ENCODE measurements at places on chromosomes 12 and 14.

DNA sequence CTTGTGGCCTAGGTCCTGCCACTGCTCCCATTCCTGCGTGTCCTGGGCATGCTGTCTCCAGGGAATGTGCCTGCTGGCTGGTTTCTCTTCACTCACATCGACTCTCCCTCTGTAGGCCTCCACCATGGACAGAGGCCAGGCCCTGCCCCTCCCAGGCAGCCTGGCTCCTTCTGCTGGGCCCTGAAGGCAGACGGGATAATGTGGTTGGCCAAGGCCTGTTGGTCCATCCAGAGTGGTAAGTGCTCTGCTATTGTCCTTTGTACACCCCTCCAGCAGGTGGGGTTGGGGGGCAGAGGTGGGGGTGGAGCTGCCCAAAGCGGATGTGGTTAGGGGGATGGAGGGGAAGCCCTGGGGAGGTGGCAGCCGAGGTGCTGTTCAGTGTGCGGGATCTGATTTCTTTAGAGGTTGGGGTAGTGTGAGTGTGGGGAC, 9.5 kb upstream of the NR4A1 start:
- no peak for DNase-seq

DNA sequence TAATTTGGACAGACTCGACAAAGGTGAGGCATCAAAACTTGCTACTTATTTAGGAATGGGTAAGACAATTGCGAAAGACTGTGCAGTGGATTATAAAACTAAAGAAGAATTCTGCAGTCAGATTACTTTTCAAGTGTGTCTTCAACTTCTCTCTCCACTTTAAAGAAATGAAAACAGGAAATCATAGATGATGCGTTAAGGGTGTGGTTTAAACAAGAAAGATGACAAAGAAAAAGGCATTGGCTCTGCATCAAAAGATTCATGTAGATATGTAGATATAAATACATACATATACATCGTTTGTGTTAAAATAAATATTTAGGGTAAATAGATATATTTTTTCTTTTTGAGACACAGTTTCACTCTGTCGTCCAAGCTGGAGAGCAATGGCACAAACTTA, 74.6 kb upstream of the PARP11 start:
- DNase-seq = no peak

GRCh38 chr12:67433385-67434175, 164.4 kb downstream of the CAND1 start:
- DNase-seq = peak; percentile 65

DNA sequence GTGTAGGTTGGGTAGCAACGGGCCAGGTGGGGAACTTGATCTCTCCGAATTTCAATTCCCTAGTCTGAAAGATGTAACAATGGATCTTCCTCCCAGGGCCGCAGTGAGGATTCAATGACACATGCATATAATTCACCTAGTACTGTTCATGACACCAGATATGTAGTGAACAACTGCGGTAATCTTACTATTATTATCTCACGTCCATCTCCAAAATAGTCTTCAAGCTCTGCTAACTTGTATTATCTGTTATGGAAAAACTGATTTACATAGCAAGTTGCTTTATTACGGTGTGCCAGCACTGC, 26.4 kb downstream of the MOK start:
- no peak for DNase-seq

DNA sequence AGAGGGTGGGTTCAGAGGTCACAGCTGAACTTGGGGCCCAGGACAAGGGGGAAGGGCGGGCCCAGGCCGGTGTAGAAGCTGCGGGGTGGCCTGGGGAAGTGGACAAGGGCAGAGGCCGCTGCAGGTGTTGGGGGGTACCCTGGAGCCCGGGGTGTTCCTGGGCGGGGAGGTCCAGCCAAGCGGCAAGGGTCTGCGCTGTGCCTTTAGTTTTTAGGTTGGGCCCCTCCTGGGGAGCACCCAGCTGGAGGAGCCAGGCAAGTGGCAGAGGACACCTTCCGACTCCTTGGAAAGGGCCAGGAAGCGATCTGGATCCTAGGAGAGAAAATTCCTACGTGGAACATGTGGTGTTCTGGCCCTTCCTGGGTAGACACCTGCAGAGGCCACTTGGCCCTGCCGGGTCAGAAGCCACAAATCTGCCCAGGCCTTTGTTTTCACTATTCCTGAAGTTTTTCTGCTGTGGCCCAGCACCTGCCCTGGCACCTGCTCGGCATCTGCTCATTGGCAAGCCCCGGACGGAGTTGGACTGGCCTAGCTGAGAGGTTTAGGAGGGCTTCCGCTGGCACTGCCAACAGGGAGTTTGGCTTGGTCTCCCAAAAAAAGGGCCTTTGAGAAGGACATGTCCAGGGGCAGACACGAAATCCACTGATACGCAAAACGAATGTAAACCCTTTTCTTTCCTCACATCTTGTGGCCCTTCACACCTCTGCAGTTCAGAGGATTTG, 61.1 kb downstream of the SMUG1 start:
- DNase-seq = no peak

DNA sequence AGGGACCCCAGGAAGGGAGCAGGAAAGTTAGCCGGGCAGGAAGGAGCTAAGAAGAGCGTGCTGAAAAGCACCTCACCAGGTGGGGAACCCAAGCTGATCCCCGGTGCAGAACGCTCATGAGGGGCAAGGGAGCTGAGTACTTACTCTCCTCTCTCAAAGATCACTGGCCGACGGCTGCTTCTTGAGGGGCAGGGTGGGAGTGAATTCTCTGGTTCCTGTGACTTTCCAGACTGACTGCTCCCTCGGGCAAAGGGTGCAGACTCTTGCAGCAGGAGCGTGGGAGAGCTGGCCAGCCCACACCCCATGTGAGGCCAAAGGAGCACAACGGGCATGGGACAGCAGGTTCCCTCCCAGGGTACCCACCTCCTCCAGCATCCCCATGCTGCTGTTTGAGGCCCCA, 44.9 kb upstream of the DIO3 start:
- DNase-seq = no peak

GRCh38 chr12:84308211-84308610, 604.4 kb downstream of the SLC6A15 start:
- no peak for DNase-seq

GRCh38 chr12:76201758-76202157, 117.3 kb upstream of the NAP1L1 start:
- DNase-seq = peak; percentile 57

- DNase-seq = peak; percentile 87
Observed at GRCh38 chr12:48996794-48997718, 2.1 kb downstream of the DDN start.

GRCh38 chr12:131332224-131332623, 378.5 kb downstream of the ADGRD1 start:
- DNase-seq = no peak

GRCh38 chr14:92507174-92507768, 6.3 kb upstream of the RIN3 start:
- DNase-seq = no peak

GRCh38 chr12:26853303-26854030, 20.5 kb upstream of the ITPR2 start:
- DNase-seq = peak; percentile 76

- DNase-seq = peak; percentile 60
Observed at GRCh38 chr12:46524778-46525177, 152.2 kb upstream of the SLC38A2 start.

DNA sequence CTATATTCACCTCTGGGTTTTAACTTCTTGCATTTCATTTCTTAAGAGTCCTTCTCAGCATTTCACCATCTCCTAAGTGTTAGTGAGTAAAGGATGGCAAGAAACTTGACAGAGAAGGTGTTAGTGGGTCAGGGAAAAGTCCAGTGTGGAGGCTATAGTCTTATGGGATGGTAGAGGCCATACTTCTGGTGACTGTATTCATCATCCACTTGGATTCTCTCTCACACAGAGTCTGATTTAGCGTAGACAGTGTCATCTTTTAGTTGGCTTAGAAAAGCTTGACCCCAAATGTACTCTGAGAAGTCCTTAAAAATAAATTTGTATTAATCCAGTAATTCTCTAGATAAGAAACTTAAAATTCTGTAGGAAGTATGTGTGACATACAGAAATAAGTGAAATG, 232.4 kb upstream of the FBXO33 start:
- DNase-seq = no peak

GRCh38 chr14:26172396-26172795, 425.4 kb downstream of the NOVA1 start:
- no peak for DNase-seq

DNA sequence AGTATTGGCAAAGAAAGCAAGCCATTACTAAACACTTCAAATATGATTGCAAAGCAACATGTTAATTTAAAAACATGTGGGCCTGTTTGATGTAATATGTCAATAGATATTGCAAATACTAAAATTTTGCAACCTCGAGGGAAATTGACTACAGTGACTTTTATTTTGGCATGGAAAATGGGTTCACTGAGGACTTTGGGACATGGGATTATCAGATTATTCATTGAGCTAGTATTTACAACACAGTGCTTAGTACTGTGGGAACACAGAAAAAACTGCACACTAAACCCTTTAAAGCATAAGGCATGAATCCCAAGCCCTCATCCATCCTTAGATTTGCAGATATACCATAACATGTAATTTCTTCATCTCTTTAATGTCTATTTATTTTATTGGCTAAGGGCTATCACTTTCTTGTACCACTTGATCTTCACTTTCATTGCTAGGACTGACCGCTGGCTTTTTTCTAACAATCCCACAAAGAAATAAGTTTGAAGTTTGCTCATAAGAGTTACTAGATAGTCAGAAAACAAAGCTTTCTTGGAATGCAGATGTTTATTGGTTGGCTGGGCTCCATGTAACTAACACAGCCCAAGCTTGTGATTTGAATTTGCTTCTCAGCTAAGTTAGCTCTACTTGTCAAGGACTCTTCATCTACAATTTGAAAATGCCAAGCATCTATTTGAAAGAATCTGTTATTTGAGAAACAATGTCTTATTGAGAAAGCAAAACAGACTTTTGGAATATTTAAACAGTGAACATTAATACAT, 48.7 kb downstream of the PPFIBP1 start:
- peak; percentile 51 for DNase-seq

DNA sequence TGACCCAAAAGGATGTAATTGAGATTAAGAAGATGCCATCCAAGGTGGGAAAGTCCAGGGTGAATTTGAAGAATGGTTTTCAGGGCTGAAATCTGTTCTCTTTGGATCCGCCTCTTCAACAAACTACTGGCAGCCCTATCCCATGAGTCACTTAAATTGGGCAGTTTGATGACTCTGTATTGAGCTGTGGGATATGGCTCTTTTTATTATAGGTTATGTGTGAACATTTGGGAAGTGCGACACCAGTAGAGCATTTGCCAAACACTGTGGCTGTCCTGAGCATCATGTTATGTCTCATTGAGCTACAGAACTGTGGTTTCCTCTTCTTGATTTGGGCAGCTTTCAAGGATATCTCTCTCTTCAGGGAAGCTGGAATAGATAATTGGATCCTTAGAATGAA, 22.3 kb downstream of the IFT43 start:
- peak; percentile 26 for DNase-seq

DNA sequence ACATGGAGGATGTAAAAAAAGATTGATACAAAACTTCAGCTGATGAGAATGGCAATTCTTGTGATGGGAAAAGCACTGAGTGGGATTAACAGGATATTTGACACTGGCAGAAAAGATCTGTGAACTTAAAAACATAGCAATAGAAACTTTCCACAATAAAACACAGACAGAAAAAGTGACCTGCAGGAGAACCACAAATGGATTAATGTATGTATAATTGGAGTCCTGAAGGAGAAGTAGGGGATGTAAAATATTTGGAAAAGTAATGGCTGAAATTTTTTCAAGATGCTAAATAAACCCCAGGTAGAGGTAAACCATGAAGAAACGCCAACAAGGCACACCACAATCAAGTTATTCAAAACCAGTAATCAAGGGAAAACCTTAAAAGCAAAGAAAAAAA, 130.8 kb upstream of the C14orf180 start:
- DNase-seq = no peak

DNA sequence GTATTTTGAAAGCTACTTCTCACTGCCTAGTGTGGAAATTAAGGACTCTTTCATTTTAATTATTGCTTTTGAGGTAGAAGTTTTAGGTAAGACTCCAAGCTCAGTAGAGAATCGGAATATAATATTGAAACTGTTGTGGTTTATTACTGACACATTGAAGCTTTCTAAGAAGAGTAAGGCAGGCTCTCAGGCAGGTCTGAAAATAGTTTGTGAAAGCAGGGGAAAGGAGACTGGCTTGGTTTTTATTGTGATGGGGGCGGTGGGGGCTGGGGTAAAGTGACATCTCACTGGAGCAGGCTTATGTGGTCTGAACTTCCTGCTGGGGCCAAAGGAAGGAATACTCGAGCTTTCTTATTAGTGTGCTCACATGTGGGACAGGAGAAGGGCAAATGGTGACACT, 79.5 kb downstream of the OTOGL start:
- no peak for DNase-seq

GRCh38 chr14:77045238-77046162, 17.0 kb upstream of the IRF2BPL start:
- no peak for DNase-seq

GRCh38 chr12:125113263-125113662, 48.0 kb downstream of the AACS start:
- DNase-seq = no peak

- DNase-seq = no peak
Observed at GRCh38 chr14:103700753-103701490, 14.3 kb downstream of the XRCC3 start.

- DNase-seq = no peak
Observed at GRCh38 chr12:108119126-108119973, 9.7 kb upstream of the WSCD2 start.

GRCh38 chr12:109743076-109743910, 29.7 kb downstream of the FAM222A start:
- DNase-seq = no peak

DNA sequence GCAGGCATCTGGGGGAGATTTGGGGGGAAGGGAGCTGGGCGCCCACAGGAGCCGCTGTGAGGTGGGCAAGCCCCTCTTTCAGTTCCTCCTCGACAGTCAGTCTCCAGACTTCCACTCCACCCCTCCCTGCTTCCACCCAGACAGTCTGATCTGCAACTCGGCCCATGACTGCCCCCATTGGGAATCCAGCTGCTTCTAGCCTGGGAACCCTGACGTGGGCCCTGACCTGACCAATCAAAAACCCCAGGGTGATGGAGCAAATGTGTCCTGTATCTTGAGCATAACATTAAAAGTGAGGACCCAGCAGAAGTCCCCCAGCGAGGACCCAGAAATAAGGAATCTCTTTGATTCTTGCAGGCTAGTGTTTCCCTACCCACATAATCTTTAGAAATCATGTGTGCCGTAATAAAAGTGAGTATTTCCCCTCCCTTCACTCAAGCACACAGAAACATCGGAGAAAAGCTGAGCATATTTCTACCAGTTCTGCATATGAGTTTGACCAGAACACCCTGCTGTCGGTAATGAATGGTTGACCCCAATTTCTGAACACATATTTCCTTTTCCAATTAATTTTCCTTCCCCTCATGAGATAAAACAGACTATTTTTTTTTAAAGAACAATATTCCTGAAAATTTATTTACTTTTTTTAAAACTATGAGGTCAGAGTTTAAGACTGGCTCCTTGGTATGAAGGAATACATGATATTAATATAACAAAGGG, 6.4 kb downstream of the SSH1 start:
- peak; percentile 89 for DNase-seq

- no peak for DNase-seq
Observed at GRCh38 chr14:35678403-35679028, 130.6 kb downstream of the RALGAPA1 start.

- DNase-seq = no peak
Observed at GRCh38 chr14:102189874-102190273, 50.2 kb downstream of the WDR20 start.

- DNase-seq = no peak
Observed at GRCh38 chr12:131230340-131231031, 276.8 kb downstream of the ADGRD1 start.
